D341Med (cell line): ENCODE measurements at places on chromosomes 6 and 20.

- peak; percentile 29 for DNase-seq
Observed at GRCh38 chr6:132768051-132768517, 10.4 kb upstream of the VNN2 start.

DNA sequence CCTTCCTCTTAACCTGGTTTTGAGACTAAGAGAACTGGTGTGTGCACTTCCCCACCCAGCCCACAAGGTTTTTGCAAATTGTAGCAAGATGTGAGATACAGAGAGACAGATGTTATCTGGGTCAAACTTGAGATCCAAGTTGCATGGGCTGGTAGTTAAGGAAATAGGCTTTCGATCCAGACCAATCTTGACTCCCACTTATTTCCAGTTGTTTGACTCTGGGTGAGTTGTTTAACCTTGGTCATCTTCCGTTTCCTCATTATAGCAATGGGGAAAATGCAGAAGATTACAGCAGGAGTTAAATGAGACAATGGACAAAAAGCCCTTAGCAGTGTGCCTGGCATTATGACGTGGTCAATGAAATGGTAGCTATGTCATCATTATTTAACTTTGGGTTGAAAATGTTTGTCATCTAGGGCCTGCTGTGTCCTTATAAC lies 1.7 kb downstream of the SNX21 start:
- DNase-seq: no peak

DNA sequence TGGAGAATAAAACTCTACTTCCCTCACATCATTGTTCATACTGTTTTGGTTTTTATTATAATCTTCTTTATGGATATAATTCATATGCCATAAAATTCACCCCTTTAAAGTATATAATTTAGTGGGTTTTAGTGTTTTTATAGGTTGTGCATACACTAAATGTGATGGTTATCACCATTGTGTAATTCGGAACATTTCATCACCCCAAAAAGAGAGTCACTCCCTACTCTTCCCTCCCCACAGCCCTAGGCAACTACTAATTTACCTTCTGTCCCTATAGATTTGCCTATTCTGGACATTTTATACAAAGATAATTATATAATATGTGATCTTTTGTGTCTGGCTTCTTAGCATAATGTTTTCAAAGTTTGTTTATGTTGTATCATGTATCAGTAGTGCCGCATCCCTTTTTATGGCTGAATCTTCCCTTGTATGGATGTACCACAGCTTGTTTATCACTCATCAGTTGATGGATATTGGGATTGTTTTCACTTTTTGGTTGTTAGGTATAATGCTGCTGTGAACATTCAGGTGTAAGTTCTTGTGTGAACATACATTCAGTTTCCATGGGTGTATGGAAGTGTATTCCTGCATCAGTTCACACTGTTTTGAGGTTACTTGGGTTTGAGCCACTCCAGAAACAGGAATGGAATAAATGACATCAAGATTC lies 4.2 kb downstream of the TM9SF4 start:
- no peak for DNase-seq

DNA sequence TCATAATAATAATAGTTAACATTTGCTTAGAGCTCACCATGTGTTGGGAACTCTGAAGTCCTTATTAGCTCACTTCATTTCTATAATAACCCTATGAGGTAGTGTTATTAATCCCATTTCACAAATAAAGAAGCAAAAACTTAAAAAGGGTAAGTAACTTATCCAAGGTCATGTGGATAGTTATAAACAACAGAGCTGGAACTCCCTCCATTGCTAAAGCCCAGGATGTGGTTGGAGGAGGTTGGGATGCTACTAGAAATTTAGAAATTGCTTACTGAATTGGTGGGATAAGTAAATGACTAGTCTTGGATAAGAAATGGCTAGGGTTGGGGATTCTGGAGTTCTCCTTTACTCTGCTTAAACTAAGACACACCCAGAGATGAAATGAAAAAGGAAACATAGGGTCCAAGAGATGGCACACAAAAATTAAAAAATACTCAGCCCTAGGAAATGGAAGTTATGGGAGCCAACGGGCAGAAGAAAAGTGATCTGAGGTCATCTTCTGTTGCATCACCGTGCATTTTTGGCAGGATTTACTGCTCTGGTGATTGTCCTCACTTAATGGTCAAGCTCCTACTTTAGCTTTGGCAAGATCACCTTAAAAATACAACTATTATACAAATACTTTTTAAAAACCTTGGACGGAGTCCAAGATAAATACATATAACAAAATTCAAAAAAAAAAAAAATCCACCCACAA lies 7.7 kb upstream of the CLIC5 start:
- no peak for DNase-seq

DNA sequence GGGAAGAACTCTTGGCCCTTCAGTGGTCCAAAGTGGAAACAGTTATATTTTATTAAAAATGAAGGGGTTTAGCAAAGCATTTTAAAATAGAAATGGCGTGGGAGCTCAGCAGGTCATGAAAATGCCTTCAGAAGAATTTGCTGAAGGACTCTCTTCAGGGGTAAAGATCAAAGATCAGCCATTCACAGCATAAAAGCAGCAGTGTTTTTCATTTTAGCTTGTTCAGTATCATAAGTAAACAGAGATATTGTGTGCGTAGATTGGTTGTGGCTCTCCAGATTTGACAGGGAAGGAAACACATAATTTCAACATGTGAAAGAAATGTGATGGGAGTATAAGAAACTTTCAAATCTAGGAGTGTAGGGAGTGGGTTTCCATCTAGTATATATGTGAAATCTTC lies 519.2 kb upstream of the MAP3K7 start:
- no peak for DNase-seq

GRCh38 chr6:157607317-157608109 lies 215.5 kb upstream of the SNX9 start:
- DNase-seq: no peak

- DNase-seq: no peak
Observed at GRCh38 chr6:31289788-31290187, 17.9 kb upstream of the HLA-C start.

- DNase-seq: no peak
Observed at GRCh38 chr6:139990856-139991465, 616.5 kb upstream of the CITED2 start.

- DNase-seq: no peak
Observed at GRCh38 chr6:119171088-119171841, 92.8 kb upstream of the FAM184A start.

- peak; percentile 49 for DNase-seq
Observed at GRCh38 chr20:8790442-8791074, 278.3 kb upstream of the PLCB4 start.

DNA sequence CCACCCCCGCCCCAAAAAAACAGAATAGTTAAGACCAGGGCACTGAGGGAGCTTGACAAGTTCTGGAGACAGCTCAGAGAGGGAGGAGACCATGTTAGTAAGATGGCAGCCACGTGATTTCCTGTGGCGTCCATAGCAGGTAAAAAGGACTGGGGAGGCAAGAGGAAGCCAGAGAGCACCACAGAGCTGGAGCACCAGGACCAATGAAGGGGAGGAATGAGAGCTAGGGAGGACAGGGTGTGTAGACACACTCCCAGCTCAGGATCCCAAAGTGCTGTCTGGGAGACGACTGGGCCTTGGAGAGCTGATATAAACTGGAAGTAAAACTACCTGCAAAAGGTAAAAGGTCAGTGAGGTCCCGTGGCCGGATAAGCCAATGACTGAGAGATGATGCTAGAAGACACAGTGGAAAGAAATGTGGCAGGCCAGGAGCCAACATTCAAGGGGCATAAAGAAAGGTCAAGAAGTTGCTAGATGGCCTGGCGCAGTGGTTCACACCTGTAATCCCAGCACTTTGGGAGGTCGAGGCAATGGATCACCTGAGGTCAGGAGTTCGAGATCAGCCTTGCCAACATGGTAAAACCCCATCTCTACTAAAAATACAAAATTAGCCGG lies 39.0 kb downstream of the SLC23A2 start:
- DNase-seq: no peak

DNA sequence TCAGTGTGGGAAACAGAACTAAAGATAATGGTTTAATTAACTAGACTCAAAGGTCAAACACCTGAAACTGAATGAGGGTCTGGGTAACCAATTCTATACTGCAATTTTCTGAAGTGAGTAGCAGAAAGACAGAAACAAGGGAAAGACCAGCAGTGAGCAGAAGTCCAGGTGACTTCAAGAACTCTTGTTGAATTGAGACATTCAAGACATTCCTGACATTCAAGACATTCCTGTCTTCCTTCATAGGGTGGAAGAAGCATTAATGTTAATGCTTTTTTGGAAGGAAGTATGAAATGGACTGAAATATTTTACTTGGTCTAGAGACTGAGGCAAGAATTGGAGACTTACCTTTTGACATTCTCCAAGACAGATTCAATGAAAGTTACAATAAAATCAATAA lies 529.9 kb upstream of the MMS22L start:
- no peak for DNase-seq
